ENCODE measurements at places on chromosomes 6 and 20.

GRCh38 chr6:140784573-140784972 lies 1348.2 kb upstream of the GJE1 start:
- no peak for DNase-seq

- DNase-seq: no peak
Observed at GRCh38 chr6:12280458-12280857, 9.7 kb upstream of the EDN1 start.

- DNase-seq: no peak
Observed at GRCh38 chr20:53599378-53599777, 5.7 kb upstream of the ZNF217 start.

GRCh38 chr6:134245706-134246105 lies 72.2 kb downstream of the SGK1 start:
- no peak for DNase-seq

- no peak for DNase-seq
Observed at GRCh38 chr20:15913391-15914025, 659.7 kb downstream of the KIF16B start.

- no peak for DNase-seq
Observed at GRCh38 chr6:123276546-123276980, 280.5 kb downstream of the CLVS2 start.
